ENCODE measurements at places on chromosomes 3 and 15. TPM values are rescaled to one million over a fixed set of nuclear protein-coding genes. Genes with fewer than 3 reads are reported as not detected.

Gene SIDT1
- polyA plus RNA-seq: 0.01 TPM

GRCh38 chr3:141812586-141812985 lies 49.4 kb downstream of the GRK7 start:
- H3K4me1 ChIP-seq: no peaks in the 10 kb centered on the region
- peaks cover 5% of the 10 kb centered on the region for H3K27me3 ChIP-seq
- no peaks in the 10 kb centered on the region for H3K36me3 ChIP-seq
- no peak for DNase-seq
- no peak overlapping the region for H3K4me3 ChIP-seq

DNA sequence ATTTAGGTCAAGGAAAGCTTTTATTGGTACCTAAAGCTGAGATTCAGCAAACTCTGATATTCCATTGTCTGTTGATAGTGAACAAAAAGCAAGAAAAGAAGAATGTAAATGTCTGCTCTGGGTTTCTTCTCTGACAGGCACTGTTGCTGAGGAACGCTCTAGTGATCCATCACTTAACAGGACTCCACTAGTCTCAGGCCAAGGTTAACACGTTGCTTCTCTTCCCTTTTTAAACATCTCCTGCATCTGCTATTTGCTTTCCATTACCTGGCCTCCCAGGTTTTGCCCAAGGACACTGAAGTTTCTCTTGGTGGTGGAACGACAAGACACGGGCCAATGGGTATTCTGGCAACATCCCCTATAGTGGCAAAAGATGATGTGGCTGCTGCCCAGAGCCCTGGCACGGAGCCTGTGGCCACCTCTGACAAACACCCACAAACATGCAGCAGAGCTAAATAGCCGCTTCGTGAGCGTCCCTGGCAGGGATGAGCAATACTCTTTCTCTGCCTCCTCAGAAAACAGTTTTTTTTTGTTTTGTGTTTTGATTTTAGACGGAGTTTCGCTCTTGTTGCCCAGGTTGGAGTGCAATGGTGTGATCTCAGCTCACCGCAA lies 97.8 kb upstream of the AKAP13 start:
- no peak overlapping the region for H3K27ac ChIP-seq
- H3K27me3 ChIP-seq: no peaks in the 10 kb centered on the region
- DNase-seq: peak; percentile 80
- no peaks in the 10 kb centered on the region for H3K4me1 ChIP-seq

GRCh38 chr3:17798000-17798399 lies 55.6 kb upstream of the TBC1D5 start:
- no peak for DNase-seq
- no peaks in the 10 kb centered on the region for H3K27me3 ChIP-seq
- no peaks in the 10 kb centered on the region for H3K4me1 ChIP-seq
- no peak overlapping the region for H3K27ac ChIP-seq
- no peak overlapping the region for H3K4me3 ChIP-seq
